Activated CD8-positive, alpha-beta T cell treated with anti-CD3 and anti-CD28 coated beads, Interleukin-2, amount 10 ng/mL, durations not matched to agents 7 days and 5 days (primary cell): ENCODE measurements at places on chromosomes 1 and 21. TPM values are rescaled to one million over a fixed set of nuclear protein-coding genes. Genes with fewer than 3 reads are reported as not detected.

Gene KIRREL1
- total RNA-seq, result not detected

DNA sequence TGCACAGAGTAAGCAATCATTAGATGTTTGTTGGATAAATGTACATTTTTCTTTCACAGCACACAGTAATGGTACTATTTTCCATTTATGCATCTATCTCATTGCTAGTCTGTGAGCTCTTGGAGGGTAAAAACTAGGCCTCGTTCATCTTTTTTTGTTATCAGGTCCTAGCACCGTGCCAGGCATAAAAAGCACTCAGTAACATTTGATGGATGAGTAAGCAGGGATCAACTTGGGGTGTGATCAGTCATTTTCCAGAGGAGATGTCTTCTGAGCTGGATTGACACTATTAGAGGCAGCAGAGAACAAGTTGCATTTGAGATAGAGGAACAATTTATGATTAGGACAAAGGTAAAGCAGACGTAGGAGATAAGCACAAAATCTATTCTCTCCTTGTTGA lies 4.3 kb upstream of the VTCN1 start:
- DNase-seq, result no peak
- no peaks in the 10 kb centered on the region for H3K4me1 ChIP-seq
- no peak overlapping the region for H3K4me3 ChIP-seq
- H3K36me3 ChIP-seq, result no peaks in the 10 kb centered on the region

DNA sequence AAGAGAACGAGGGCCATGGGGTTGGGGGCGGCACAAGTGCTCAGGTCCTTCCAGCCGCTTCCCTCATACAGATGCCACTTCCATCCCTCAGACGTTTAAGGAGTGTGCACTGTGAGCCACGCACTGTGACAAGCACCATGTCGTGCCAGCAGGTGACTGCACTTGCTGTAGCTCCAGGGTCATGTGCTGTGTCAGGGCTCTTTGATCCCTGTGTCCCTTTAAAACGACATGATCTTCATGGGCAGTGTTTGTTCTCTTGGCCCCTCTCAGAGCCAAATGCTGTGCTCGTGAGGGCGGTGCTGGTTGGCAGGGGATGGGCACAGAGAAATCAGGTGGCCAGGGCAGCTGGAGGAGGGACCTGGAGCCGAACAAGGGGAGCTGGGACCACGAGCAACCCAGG lies 19.9 kb downstream of the IL10RB start:
- H3K36me3 ChIP-seq, result peaks cover 63% of the 10 kb centered on the region
- H3K27me3 ChIP-seq, result no peaks in the 10 kb centered on the region
- no peak overlapping the region for H3K4me3 ChIP-seq
- no peak overlapping the region for H3K27ac ChIP-seq
- DNase-seq, result no peak

Gene KIF2C
- 126 TPM for total RNA-seq

DNA sequence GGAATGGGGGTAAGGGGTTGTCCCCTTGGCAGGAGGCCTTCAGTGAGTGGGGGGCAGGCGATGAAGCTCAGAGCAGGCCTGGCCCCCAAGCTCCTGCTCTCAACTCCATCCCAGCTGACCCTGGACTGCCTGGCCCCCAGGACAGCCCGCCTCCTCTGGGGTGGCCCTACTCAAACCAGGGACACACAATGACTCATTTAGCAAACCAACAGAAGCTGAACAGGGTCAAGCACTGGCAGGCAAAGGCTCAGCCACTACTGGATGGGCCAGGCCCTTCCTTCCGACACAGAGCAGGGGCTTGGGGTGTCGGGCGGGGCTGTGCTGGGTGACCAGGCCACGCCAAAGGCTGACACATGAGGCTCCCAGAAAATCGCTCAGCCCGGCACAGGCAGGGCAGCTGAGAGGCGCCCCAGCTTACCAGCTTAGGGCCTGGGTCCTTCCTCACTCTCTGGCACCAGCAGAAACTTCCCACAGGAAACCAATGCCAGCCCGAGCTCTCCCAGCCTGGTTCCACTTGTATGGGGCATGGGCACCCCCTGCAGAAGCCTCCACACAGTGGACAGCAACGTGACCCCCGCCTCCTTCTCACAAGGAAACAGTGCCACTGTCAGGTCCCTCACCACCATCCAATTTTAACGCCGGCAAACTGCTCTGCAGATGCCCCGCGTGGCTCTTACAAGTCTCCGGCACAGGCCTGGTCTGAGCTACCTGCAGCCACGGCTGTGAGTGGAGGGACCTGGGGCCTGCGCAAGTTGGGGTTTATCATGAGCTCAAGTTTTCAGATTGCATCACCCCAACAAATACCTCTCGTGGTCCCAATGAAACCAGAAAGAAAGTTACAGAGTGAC lies 114.3 kb downstream of the NPHP4 start:
- no peak for DNase-seq
- H3K36me3 ChIP-seq, result peaks cover 14% of the 10 kb centered on the region
- no peaks in the 10 kb centered on the region for H3K27me3 ChIP-seq

GRCh38 chr21:43727519-43728153 lies 8.7 kb downstream of the PDXK start:
- H3K27me3 ChIP-seq, result no peaks in the 10 kb centered on the region
- peaks cover 24% of the 10 kb centered on the region for H3K36me3 ChIP-seq
- DNase-seq, result no peak
- H3K4me1 ChIP-seq, result peaks cover 63% of the 10 kb centered on the region

DNA sequence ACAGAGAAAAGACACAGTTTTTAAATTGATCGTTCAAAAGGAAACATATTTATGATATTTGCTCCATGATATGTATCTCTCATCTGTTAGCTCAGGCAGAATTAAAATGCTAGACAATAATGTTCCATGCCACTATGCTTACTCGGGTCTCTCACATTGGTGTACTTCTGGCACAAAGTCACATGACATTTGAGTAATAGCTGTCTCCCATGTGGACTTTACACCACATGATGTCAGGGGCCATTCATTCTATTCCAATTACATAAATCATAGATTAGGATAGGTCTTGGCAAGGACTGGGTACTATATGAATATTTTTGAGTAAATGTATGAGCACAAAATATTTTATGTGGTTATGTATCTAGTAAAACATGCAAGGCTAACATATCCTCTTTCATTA lies 648.4 kb downstream of the PLA2G4A start:
- no peak overlapping the region for H3K4me3 ChIP-seq
- no peaks in the 10 kb centered on the region for H3K27me3 ChIP-seq
- H3K4me1 ChIP-seq, result no peaks in the 10 kb centered on the region
- no peaks in the 10 kb centered on the region for H3K36me3 ChIP-seq
- H3K27ac ChIP-seq, result no peak overlapping the region
- DNase-seq, result no peak

DNA sequence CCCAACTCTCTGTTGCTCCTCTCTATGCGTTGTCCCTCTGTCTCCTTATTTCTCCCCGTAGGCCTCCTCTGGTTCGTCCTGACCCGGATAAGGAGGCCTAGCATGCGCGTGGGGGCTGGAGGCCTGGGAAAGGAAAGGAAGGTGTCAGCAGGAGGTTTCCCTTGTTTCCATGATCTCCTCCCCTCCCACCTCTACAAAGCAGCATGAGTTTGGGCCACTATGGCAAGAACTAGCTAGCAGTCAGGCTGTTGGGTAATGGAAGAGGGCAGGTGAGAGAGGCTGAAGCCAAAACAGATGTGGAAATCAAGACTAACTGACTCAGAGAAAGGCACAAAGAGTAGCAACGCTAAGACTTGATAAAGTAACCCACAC lies 687 bp upstream of the SEMA6C start:
- H3K4me3 ChIP-seq, result peak overlapping the region; percentile 81
- H3K36me3 ChIP-seq, result no peaks in the 10 kb centered on the region
- no peak overlapping the region for H3K27ac ChIP-seq
- H3K4me1 ChIP-seq, result peaks cover 15% of the 10 kb centered on the region

DNA sequence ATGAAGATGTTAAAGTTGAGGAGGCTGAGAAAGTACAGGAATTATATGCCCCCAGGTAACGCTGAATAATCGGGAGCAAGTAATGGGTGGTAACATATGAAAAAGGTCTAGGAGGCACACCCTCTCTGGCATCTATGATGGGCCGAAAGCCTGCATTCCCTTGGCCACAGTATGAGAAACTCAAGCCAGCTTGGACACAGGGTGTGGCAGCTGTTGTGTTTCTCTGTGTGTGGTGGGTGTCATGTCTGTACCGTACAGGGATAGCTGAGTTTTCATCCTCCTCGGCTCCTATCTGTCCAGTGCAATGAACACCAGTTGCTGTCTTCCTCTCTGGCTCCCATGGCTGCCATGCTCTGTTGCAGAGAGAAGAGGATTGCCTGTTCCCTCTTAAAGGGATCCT lies 32.9 kb downstream of the NBPF3 start:
- H3K36me3 ChIP-seq, result no peaks in the 10 kb centered on the region
- no peak overlapping the region for H3K4me3 ChIP-seq
- peaks cover 5% of the 10 kb centered on the region for H3K27me3 ChIP-seq
- peaks cover 6% of the 10 kb centered on the region for H3K4me1 ChIP-seq
- DNase-seq, result no peak
- no peak overlapping the region for H3K27ac ChIP-seq

DNA sequence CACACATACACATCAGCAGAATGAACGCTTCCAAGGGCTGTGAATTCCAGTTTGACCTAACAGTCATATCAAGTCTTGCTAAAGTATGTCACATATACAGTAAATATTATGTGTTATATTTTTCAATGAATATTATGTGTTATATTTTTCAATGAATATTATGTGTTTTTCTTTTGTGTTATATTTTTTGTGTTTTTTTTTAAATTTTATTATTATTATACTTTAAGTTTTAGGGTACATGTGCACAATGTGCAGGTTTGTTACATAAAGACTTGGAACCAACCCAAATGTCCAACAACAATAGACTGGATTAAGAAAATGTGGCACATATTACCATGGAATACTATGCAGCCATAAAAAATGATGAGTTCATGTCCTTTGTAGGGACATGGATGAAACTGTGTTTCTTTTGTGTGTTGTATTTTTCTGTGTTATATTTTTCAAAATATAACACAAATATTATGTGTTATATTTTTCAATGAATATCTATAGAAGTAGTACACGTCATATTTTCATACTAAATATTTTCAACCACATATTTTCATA lies 35.5 kb downstream of the TTC13 start:
- no peak for DNase-seq
- H3K4me1 ChIP-seq, result no peaks in the 10 kb centered on the region
- H3K27ac ChIP-seq, result no peak overlapping the region
- H3K27me3 ChIP-seq, result no peaks in the 10 kb centered on the region

- H3K27ac ChIP-seq, result no peak overlapping the region
- H3K4me1 ChIP-seq, result no peaks in the 10 kb centered on the region
- H3K36me3 ChIP-seq, result no peaks in the 10 kb centered on the region
- H3K4me3 ChIP-seq, result no peak overlapping the region
- no peaks in the 10 kb centered on the region for H3K27me3 ChIP-seq
These were observed 121.2 kb downstream of the NRIP1 start for GRCh38 chr21:14943616-14944015.

DNA sequence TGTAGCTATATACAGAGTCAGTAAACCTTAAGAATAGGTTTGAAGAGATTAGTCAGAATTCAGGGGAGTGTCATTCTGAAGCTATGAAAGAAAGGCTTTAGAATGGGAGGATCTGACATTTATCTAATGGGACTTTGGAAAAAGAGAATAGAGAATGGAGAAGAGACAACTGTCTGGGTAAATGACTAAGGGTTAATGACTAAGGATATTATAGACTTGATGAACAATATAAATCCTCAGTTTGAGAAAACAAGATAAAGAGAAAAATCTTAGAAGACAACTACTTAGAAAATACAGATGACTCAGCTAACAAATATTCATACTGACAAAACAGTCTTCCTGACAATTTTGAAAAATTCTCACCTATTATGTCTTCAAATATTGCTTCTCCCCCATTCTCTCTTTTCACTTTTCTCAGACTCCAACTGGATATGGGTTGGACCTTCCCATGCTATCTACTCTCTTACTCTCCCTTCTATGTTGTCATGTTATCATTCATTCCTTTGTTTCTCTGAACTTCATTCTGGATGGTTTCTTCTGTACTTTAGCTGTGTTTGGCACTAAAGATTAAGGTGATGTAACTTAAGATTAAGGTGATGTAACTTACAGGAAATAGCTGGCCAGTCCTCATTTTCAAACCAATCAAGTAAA lies 20.4 kb downstream of the SLC16A1 start:
- H3K27me3 ChIP-seq, result no peaks in the 10 kb centered on the region
- DNase-seq, result no peak
- H3K4me1 ChIP-seq, result peaks cover 41% of the 10 kb centered on the region
- H3K27ac ChIP-seq, result peak overlapping the region; percentile 83
- peaks cover 17% of the 10 kb centered on the region for H3K36me3 ChIP-seq

GRCh38 chr1:203572134-203572625 lies 54.5 kb upstream of the ATP2B4 start:
- H3K27ac ChIP-seq, result no peak overlapping the region
- peaks cover 7% of the 10 kb centered on the region for H3K27me3 ChIP-seq
- no peak overlapping the region for H3K4me3 ChIP-seq
- no peak for DNase-seq
- H3K4me1 ChIP-seq, result no peaks in the 10 kb centered on the region

DNA sequence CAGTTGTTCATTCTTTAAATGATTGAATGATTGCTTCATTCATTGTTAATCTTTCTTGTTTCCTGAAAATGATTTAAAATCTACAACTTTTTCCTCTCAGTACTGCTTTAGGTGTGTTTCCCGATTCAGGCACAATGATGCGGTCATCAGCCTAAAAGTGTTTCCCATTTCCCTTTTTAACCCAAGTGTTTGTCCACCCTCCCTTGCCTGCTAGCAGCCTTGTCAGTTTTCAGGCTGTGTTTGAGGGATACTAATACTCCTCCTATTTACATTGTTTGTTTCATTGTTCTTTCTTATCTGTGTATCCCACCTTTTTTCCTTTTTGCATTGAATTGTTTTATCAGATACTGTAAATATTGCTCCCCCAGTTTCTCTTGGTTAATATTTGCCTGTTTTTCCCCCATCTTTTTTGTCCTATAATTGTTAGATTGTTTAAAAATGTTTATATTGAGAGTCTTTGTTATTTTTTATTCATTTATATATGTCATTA lies 131.1 kb downstream of the KIAA0319L start:
- no peak overlapping the region for H3K27ac ChIP-seq
- H3K4me3 ChIP-seq, result no peak overlapping the region
- H3K27me3 ChIP-seq, result no peaks in the 10 kb centered on the region
- H3K36me3 ChIP-seq, result peaks cover 3% of the 10 kb centered on the region
- peaks cover 1% of the 10 kb centered on the region for H3K4me1 ChIP-seq

- peaks cover 51% of the 10 kb centered on the region for H3K4me1 ChIP-seq
- peaks cover 49% of the 10 kb centered on the region for H3K36me3 ChIP-seq
- H3K27me3 ChIP-seq, result no peaks in the 10 kb centered on the region
- DNase-seq, result peak; percentile 66
- H3K27ac ChIP-seq, result peak overlapping the region; percentile 96
- peak overlapping the region; percentile 90 for H3K4me3 ChIP-seq
These were observed 1.1 kb downstream of the TAGLN2 start for GRCh38 chr1:159924025-159924790.

DNA sequence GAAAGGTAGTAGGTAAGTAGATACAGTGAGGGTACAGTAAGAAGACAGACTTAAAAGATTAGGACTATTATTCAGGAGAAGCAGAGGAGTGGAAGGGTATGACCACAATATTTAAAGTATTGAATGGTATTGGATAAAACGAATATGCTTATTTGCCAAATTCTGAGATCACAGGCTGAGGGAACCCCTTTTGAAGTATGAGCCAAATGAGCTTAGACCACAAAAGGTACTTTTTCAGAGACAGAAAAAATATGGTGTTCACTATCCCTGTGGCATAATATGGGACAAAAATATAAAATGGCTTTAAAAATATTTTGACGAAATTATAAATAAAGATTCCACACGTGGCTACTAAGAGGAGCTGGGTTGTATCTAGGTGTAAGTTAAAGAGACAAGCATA lies 880 bp upstream of the MTF2 start:
- H3K36me3 ChIP-seq, result peaks cover 7% of the 10 kb centered on the region
- DNase-seq, result no peak
- peaks cover 2% of the 10 kb centered on the region for H3K27me3 ChIP-seq
- H3K27ac ChIP-seq, result peak overlapping the region; percentile 98

GRCh38 chr21:27498025-27498424 lies 531.1 kb upstream of the ADAMTS5 start:
- no peaks in the 10 kb centered on the region for H3K36me3 ChIP-seq
- H3K4me3 ChIP-seq, result no peak overlapping the region
- H3K4me1 ChIP-seq, result no peaks in the 10 kb centered on the region
- H3K27ac ChIP-seq, result no peak overlapping the region
